ENCODE measurements at places on chromosomes 7 and 10.

DNA sequence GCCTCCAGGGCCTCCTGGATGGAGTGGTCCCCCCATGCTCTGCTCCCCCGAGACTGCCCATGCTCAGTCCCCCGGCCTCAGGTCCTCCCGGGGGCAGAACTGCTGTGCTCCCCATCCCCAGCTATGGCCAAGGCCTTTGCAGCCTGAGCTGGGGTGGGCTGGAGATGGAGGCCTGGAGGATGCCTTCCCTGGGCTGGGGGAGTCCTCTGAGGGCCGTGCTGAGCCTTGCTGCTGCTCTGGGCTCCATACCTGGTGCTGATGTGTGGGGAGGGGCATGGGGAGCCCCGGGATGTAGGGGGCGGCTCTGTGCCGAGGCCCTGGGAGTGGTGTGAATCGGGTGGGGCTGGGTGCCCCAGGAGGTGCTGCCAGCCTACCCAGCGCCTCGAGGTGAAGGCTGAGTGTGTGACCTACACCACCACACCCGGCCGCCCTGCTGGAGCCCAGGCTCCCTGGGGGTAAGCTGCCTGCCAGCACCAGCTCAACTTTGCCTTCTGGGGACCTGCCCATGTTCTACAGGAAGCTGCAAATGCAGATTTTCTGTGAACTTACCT is 109.5 kb downstream of the UNCX start:
- no peak for DNase-seq

GRCh38 chr10:77842652-77843212 is 83.8 kb downstream of the DLG5 start:
- no peak for DNase-seq

DNA sequence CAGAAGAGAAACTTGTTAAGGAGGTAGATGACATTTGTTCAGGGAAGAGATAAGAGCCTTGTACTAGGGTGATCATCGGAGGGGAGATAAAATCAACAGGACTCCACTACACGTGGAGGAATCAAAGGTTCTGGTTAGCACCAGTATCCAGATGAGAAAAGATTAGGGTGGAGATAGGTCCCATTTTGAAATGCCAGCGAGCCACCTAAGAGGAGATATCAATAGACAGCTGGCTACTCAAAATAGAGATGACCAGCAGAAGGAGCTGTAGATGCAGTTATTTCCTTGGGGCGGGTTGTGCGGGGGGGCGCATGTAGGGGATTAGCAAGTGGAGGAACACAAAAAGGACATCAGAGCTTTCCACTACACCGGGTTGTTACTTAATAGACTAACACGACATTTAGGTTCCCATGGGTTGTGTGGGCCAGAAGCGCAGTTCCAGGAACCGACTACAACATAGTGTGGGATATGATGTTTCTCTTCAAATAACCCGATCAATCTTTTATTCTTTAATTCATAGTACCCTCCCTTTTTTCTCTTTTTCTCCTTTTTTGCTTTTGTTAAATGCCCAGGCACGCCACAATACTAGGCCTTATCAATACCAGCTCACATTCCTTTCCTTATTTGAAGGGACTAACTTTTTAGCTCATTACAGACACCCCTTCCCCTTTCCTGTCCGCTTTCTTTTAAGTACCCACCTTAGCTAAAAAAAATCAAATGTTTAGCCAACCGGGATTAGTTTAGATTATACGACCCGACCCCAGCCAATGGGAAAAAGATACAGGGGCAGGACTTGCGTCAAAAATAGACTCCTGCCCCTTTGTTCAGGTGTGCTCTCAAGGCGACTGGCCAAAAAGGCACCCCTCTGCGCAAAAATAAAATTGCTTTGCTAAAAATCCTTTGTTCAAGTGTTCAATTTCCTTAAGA is 2.0 kb upstream of the KIF11 start:
- peak; percentile 72 for DNase-seq

DNA sequence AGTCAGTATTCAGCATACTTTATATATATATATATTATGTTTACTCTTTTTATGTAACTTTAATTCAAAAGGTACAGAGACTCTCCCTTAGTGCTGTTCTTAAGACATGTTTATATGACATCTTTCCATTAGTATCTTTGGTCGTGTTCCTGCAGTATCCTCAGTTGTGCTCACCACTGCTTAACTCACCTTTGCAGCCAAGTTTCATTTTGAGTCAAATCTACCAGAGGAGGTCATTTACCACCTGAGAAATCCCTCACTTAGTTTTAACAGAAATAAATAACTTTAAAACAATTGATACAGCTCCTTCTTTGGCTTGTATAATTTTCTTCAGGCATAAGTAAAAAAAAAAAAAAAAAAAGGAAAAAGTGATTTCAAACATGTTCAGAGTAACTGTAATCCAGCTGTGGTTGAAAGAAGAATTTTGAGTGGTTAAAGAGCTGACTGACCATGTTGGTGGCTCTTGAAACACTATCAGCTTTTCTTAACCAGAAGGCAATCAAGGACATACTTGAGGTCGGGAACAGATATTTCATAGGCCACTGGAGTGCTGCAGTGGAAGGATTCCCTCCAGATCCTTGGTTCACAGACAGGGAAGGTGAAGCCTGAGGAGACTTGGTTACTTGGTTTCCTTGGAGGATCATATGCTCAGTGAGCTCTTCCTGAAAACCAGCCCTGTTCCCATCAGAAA is 116.8 kb downstream of the AUTS2 start:
- no peak for DNase-seq

- peak; percentile 29 for DNase-seq
These were observed 15.9 kb downstream of the TMEM176B start for GRCh38 chr7:150784120-150784736.

DNA sequence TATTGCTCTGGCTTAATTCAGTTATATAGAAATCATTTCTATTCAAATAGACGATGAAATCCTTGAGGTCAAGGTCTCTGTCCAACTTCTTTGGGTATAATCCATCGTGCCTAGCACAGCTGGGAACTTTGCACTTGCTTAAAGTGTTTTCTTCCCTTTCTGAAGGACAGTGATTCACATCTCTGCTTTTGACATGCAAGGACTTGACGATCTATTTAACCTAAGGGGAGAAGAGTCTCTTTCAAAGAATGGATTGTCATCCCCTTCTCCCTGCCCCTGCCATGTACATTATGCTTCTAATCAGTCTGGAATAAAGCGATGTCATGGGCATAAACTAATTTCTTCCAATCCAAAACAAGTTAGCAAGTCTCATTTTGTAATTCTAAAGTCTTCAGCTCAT is 488.6 kb downstream of the KCNMA1 start:
- DNase-seq: no peak

DNA sequence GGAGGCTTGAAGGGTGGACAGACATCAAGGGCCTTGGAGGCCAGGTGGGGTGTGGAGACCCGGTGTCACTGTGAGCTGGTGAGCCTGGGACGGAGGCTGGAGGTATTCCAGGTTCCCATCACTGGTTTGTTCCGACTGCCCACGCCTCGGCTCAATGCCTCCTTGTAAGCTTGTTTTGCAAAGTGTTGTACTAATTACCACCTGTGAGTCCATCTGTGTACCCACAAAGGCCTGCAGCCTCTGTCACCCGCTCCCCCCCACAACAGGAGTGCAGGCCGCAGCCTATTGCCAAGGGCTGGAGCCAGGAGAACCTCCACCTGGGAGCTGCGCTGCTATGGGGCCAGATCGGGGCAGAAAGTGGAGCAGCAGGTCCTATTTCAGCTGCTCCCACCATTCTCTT is 521.8 kb upstream of the DPP6 start:
- no peak for DNase-seq

- DNase-seq: peak; percentile 74
These were observed 61.6 kb upstream of the BTRC start for GRCh38 chr10:101292194-101293006.

DNA sequence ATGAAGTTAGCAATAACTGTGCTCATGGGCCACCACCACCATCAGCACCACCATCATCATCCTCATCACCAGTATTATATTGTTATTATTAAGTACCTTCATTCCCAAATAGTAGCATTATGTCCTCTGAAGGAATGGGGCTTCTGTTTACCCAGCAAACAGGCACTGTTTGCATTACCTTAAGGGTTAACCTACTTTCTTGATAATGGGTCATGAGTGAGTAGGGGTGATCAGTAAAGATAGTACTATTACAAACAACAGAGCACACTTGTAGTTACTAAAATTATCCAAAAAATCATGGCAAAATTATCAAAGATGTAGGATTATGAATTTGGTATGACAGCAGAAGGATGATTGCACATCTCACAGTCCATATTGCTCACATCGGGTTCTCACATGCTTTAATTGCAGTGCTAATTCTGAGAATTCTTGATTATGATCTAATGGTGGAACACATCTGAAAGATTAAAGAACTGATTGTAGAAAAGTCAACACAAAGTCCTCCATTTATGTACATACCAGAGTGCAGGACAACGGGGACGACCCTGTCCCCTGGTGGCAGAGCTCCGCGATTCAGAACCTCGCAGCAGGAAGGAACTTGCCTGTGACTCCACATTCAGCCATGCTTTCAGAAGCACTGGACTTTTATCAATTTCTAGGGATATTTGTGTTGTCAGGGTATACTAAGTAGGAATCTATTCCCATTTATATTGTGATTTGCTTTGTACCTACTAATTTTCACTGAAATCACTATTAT is 31.0 kb downstream of the PDE1C start:
- DNase-seq: no peak

DNA sequence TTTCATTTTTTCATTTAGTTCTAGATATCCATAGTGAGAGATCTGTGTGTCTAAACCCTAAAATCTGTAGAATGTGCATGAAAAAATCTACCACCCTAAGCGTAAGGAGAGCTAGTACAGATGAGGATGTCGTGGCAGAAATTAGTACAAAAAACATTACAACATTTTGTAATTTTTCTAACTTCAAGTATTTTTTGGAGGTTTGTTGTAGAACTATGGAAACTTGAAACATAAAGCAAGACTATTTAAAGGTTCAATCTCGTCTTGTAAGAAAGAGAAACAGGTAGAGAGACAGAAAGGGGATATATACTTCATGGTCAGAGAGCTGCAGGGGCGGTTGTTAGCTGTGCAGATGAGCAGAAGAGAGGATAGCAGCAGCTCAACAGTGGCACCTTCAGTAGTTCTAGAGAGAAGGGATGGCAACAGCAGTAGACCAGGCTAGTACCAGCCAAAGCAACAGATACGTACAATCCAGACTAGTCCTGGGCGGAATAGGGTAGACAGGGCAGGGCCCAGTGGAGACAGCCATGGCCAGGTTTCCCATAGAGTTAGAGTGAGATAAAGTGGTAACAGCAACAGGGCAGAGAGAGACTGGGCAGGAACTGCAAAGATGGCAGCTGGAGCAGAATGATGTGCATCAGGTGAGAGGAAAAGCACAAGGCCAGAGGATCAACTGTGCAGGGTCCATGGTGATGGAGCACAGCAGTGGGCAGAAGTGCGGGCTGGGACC is 145.2 kb downstream of the FRMD4A start:
- peak; percentile 26 for DNase-seq

- DNase-seq: peak; percentile 4
These were observed 1.3 kb upstream of the RET start for GRCh38 chr10:43075612-43076003.

DNA sequence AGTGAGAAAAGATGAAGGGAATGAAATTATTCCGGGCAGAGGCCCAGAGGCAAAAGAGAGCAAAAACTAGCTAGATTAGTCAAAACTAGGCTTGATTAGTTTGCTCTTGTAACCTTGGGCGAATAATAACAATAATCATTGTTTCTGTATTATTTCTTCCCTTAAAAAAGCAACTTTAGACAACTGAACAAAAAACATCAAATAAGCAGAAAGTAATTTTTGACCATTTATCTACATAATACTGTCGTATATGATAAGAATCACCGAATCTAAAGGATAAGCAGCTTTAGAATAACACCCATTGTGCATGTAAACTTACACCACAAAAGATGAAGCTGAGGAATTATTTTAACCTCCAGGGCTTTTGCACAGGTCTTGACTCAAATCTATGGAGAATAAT is 125.1 kb downstream of the TPK1 start:
- DNase-seq: no peak

DNA sequence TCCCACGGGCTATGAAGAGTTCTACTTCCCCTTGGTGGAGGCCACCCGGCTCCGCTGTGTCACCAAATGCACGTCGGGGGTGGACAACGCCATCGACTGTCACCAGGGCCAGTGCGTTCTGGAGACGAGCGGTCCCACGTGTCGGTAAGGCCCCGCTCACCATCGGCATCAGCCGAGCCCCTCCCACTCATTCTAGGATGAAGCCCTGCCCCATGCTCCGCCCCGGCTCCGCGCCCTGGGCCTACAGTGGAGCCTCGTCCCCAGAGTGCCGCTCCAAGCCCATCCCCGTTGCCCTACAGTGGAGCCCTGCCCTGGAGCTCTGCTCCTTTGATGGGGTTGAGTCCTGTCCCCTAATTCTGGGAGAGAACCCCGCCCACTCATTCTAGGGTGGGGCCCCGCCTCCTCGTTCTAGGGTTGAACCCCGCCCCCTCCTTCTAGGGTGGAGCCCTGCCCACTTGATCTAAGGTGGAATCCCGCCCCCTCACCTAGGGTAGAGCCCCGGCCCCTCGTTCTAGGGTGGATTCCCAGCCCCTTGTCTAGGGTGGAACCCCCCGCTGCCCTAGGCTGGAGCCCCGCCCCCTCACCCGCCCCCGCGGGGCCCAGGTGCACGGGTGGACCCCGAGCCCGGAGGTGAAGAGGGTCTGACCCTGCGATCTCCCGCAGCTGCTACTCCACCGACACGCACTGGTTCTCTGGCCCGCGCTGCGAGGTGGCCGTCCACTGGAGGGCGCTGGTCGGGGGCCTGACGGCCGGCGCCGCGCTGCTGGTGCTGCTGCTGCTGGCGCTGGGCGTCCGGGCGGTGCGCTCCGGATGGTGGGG is 3.4 kb upstream of the MUC12 start:
- DNase-seq: no peak

DNA sequence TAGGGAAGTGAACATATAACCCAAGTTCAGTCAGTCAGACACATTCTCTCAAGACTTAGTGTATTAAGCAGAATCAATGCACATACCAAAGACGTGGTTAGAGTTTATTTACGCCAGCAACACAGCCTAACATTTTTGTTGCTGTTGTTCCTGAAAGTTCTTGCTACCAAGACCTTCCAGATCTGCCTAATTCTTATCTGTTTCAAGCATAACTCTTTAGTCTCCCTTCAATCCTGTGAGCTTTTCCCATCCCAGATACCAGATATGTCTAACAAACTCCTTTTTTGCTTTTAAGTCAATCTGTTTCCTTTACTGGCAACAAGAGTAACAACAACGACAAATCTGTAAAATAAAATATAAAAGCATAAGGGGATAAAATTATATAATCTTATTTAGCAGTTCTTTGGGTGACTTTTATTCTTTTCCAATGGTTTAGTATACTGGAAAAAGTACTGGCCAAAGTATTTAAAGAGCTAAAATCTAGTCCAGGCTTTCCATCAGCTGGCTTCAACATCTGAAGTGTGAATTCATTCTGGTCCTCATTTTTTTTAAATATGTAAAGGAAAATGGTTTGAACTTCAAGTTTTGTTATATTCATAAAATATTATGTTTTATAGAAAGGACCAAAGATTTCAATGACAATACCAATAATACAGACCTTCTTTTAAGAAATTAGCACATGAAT is 193.8 kb downstream of the IMMP2L start:
- no peak for DNase-seq

All from NCI-H69 (cell line).